ENCODE measurements at places on chromosomes 7 and 10.

DNA sequence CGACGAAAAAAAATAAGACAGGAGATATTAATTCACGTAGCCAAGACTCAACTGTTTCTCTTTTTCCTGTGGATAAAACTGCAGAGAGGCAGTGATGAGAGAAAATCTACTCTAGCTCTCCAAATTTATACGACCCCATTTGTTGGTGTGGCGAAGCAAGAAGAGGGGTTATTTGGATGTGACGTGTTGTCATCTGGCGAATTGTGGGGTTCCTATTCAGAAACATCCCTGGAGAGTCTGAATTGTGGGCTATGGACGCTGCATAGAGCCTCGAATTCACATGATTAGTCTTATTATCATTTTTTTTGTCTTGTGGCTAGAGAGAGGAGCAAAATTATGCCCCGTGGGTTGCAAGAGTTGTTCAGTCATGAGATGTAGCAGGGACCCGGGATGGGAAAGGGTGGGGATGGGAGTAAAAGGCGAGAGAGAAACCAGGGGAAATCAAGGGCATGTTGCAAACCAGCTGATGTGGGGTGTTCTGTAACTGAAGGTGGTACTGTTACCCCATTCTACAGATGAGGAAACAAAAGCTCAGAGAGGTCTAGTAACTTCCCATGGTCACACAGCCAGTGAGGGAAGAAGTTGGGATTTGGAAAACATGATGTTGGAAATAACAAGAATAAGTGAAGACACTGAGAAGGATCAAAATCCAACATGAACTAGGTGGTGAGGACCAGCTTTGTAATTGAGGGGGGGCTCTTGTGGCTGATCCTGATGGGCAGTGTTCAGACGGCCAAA, 69.2 kb upstream of the SFMBT2 start:
- DNase-seq = no peak

DNA sequence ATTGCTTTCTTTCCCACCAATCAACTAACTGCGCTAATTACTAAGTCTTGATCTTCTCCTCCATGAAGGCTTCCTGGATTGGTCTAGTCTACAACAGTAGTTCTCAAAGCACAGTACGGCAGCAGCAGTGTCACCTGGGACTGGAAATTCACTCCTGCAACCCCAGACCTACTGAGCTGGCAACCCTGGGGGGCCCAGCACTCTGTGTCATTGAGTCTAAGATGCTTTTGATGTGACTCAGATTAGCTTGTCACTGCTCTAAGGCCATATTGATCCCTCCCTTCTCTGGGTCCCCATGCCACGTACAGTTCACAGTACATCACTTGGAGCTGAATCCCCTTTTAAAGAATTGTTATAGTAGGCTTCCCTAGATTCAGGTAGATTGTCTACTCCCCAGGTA, 65.7 kb upstream of the KMT2C start:
- no peak for DNase-seq

- DNase-seq = no peak
Observed at GRCh38 chr10:117092386-117092785, 45.7 kb downstream of the VAX1 start.

- DNase-seq = no peak
Observed at GRCh38 chr7:11551470-11551869, 280.5 kb downstream of the THSD7A start.

DNA sequence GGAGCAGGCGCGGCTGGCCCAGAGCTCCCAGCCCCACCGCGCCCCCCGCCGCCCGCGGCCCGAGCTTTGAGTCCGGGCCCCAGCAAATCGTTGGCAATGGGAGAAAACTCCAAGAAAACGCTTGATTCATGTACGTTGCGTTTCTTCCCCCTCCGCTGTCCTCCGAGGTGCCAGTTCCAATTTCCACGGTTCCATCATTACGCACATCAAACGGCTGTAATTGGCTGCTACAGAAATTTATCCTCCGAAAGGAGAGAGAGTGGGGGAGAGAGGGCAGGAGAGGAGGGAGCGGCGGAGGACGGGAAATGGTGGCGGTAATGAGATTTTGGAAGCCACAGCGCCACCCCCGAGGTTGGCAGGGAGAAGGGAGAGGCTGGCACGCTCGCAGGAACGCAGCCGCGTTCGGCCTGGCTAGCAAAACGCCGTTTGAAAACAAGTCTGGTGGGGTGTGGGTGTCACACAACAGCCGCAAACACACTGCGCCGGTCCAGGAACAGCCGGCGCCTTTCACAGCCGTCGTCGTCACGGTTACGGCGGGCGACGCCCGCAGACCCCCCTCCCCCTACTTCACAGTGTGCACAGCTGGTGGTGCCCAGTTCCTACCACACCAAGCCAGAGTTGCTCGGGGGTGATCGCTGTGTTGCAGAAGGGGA, 57.5 kb downstream of the UNCX start:
- no peak for DNase-seq

GRCh38 chr7:106966121-106966520, 78.4 kb upstream of the PRKAR2B start:
- DNase-seq = no peak

DNA sequence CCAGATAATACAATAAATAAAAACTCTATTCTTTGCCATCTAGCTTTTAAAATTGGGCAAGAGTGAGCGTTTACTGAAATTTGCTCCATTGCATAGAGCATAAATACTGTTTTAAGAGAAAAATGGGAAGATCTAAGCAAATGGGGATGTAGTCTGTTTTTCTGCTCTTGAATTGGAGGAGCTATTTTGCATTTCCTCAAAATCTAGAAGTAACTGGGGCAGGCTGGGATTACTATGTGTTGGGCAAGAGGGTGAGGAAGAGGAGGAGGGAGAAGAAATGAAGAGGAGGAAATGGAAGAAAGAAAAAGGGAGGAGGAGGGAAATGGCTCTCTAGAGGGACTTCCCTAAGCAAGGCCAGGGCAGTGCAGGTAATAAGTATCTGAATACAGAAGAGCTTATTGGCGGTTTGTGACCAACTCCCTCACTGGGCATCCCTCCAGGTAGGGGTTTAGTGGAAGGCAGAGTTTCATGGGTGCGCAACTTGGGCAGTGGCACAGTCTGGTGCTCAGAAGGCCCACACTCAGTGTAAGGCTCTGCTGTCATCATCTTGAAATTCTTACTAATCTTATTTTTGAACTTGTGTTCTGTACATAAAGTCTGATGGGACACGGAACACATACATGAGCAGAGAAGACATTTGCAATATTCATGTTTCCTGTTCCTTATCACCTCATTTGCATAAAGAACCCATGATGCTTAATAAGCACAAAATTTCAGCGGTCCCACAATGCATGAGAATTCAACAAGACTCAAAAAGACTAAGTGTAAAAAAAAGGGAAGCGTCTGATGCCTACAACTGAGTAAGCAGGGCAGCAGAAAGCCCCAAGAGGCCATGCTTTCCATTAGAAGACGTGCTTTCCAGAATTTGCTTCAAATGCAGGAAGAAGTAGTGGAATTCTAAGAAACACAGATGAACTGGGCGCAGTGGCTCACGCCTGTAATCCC, 116.9 kb downstream of the EVX1 start:
- no peak for DNase-seq

DNA sequence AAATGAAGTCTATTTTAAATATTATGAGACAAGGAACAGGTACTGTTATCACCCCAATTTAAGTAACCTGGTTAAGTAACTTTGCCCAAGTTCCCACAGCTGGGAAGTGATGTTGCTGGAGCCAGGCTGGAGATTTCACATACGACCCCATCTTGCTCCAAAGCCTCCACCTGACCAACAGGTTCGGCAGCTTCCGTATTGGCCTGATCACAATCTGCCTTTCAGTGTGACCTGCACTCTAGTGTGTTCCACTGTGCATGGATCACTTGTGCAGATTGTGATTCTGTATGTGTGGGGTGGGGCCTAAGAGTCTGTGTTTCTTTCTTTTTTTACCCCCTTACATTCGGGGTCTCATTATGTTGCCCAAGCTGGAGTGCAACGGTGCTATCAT, 66.1 kb downstream of the PRTFDC1 start:
- DNase-seq = no peak

DNA sequence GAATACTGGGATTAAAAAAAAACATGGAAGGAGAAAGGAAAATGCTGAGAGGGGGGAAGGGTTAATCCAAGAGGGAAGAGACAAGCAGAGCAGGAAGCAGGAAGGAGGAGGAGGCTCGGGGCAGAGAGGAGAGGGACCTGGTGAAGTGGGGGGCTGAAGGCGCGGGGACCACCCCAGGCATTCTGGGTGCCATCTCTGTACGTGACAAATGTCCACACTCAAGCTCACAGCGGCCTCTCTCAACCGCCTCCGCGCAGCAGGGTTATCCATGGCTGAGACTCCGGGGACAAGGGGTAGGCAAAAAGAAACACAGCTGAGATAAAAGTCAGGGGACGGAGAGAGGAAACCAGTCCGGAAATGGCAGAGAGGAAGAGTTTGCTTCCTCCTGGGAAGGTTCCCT, 33.9 kb downstream of the EN2 start:
- no peak for DNase-seq

GRCh38 chr7:157427811-157428553, 91.2 kb downstream of the DNAJB6 start:
- DNase-seq = no peak

DNA sequence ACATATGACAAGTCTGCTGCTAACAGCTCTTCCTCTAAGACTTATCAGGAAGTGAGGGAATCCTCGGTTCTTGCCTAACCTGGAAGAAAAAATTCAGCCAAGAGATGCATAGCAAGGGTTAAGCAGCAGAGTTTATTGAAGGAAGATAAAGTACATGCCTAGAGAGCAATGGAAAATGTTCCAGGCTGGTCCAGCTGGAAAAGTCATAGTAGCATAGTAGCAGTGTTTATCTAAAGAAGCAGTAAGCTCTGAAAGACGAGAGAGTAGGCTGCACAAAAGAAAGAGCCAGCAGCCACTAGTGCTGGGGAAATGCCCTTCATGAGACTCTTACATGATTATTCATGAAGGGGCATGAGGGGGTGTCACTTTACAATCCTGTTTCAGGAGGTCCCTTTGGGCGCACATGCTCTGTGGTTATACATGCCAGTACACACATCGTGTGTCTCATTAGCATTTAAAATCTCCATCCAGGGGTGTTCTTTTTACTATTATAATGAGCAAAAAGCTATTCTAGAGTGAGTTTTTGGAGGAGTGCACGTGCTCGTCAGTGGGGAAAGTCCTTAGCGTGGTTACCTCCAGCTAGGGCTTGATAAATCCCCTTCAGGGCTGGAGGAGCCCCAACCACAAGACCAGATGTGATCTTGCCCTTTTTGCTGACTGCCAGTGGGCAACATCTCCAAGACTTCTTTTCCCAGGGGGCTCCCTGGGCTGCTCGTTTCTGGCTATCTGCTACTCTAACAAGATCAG, 716.1 kb downstream of the PARD3 start:
- no peak for DNase-seq

GRCh38 chr7:55055479-55055878, 36.7 kb downstream of the EGFR start:
- DNase-seq = no peak

DNA sequence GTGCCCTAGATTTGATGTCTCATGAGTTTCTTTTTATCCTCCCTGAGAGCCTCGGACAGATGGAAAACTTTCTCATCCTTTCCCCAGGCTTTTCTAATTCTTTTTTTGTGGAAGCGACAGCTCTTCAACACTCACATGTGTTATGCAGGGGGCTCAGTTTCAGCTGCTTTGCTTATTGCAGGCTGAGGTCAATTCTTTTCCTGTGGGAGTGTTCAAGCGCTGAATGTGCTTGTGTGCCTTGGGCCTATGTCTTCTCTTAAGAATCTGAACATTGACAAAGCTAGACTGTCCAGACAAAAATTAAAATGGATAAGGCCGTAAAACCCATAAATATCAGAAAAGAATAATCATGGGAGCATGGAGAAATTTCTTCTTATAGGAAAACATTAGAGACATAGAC, 125.2 kb upstream of the STEAP4 start:
- no peak for DNase-seq
